ENCODE measurements at places on chromosomes 1 and 21.

- DNase-seq, result no peak
These were observed 23.5 kb upstream of the NPL start for GRCh38 chr1:182766050-182766449.

DNA sequence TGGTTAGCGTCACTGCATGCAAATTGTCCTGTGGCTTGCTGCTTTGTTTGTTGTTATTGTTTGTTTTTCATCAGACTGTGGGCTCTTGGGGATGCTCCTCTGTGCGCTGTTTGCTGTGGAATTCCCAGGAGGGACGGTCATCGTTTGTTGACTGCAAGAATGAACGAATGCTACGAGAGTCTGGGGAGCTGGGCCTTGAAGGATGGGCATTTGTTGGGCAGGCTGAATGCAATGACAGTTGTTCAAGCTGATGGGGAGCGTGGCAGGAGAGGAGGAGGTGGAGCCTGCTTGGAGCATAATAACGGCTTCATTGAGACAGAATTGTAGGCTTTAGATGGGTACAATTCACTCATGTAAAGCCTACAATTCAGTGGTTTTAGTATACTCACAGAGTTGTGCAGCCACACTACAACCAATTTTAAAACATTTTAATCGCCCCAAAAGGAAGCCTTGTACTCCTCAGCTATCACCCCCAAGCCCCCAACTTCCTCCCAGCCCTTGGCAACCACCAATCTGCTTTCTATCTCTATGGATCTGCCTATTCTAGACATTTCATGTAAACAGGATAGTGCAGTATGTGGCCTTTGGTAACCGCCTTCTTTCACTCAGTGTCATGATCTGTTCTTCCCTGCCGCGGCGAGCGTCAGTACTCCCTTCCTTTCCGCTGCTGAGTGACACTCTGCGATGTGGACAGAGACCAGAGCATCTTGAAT is 190.2 kb downstream of the CAMTA1 start:
- no peak for DNase-seq

DNA sequence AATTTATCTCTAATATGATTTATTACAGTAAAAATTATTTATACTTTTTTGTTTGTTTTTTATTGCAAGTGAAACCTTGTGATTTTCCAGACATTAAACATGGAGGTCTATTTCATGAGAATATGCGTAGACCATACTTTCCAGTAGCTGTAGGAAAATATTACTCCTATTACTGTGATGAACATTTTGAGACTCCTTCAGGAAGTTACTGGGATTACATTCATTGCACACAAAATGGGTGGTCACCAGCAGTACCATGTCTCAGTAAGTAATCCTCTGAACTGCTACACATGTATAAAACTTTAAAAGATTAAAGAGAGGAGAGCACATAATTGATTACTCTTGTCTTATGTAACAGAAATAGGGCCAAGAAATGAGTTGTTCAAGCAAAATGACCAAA is 4.5 kb downstream of the CFHR3 start:
- no peak for DNase-seq

GRCh38 chr1:161388639-161389038 is 21.0 kb upstream of the CFAP126 start:
- no peak for DNase-seq

DNA sequence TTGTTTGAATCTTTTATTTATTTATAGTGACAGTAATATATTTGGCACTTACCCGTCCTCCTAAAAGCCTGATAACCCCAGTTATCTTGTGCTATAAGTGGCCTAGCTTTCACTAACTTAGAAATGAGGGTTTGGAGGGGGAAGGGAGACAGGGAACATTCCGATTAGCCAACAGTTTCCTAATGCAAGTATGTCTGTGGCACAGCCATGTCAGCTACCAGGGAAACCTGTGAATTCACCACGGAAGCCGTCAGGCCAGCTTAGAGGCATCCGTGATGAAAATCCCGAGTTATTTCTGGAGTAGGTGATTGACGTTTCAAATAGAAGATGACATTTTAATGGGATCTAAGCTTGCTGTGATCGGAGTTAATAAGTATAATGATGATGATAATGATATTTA is 39.4 kb upstream of the BCL10 start:
- no peak for DNase-seq

DNA sequence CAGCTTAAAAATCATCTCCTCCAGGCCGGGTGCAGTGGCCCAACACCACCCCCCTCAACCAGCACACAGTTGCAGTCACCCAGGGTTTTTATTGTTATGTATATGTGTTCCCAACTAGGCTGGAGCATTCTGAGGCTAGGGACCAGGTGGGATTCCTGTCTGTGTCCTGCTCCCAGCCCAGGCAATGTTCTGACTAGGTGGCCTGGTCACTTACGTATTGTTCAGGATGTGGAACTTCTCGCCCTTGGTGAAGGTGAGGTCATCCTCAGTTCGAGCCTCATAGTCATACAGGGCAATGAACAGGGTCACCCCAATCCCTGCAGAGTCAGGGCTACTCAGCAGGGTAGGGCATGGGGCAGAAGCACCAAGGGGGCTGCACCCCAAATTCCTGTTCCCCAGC is 12.2 kb downstream of the FGR start:
- no peak for DNase-seq

DNA sequence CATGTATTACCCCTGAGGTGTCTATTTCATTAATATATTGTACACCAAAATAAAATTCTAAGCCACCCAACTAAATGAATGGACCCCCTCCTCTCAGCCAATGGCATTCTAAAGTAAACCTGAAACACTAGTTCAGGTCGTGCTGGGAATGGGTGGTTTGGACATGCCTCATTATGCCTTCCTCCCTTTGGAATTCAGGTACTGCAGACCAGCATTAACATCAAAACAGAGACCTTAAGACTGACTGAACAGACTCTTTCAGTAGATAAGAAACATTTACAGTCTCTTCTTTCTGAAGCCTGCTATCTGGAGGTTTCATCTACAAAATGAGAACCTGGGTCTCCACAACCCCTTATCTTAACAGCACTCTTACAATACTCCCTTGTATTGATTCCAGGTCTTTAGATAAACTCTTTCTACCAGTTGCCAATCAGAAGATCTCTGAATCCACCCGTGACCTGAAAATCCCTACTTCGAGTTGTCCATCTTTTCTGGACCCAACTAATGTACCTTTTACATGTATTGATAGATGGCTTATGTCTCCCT is 93.6 kb downstream of the PKN2 start:
- DNase-seq, result no peak

GRCh38 chr21:45818904-45819285 is 162.7 kb upstream of the COL6A1 start:
- DNase-seq, result peak; percentile 47

DNA sequence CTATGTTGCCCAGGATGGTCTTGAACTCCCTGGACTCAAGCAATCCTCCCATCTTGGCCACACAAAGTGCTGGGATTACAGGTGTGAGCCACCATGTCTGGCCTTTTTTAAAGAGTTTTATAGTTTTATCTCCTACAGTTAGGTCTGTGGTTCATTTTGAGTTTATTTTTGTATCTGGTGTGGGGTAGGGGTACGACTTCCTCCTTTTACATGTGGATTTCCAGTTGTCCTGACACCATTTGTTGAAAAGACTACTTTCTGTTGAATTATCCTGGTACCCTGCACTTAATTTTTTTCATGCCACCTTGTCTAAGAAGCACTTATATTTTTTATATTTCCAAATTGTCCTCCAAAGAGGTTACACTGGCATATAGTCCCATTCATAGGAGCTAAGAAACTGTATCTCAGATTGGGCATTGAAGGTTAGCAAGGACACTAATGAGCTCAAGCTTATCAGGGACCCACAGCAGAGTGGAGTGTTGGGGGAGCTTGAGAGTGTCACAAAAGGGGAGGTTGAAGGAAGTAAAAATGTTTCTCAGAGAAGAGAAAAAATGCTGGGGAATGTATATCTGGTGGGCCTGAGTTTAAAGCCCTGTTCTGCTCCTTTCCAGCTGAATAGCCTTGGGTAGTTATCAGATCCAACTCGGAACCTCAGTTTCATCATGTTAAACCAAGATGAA is 23.4 kb upstream of the MEF2D start:
- no peak for DNase-seq

- no peak for DNase-seq
These were observed 5.2 kb downstream of the FAAH start for GRCh38 chr1:46399307-46399706.

DNA sequence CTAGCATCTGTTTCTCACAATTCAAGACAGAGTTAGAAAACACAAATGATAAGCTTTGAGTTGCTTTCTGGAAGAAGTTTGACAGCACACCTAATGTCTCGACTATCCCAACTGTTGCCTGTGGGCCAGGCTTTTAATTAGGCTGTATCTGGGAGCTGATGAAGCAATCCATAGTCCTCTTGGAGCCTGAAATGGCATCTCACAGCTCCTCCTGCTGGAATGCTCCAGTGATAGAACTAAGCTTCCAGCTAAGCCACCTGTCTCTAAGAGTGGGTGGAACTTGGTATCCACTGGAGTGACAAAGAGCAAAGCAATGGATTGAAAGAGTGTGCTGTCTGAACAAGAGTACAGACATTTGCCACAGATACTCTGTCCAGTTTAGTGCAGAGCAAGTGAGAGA is 605.3 kb upstream of the NR5A2 start:
- DNase-seq, result no peak

DNA sequence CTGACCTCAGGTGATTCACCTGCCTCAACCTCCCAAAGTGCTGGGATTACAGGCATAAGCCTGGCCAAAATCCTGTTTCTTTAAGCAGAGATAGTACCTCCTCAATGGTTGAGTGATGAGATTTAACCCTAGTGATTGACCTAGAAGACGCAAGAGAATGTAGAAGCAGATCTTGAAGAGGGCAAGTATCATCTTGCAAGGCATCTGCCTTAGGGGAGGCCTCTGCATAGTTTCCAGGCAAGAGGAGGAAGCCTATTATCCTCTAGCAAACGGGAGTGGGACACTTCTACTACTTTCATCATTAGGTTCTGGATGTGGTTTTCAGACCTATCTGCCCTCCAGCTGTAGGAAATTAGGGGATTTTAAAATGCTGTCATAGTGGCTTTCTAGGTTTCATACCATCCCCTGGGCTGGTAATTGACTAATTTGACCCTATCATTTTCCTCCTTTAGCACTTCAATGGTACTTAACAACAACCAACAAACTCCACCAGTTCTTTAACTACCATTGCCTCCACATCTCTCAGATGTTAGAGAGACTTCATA is 10.0 kb upstream of the TRIM62 start:
- DNase-seq, result no peak

DNA sequence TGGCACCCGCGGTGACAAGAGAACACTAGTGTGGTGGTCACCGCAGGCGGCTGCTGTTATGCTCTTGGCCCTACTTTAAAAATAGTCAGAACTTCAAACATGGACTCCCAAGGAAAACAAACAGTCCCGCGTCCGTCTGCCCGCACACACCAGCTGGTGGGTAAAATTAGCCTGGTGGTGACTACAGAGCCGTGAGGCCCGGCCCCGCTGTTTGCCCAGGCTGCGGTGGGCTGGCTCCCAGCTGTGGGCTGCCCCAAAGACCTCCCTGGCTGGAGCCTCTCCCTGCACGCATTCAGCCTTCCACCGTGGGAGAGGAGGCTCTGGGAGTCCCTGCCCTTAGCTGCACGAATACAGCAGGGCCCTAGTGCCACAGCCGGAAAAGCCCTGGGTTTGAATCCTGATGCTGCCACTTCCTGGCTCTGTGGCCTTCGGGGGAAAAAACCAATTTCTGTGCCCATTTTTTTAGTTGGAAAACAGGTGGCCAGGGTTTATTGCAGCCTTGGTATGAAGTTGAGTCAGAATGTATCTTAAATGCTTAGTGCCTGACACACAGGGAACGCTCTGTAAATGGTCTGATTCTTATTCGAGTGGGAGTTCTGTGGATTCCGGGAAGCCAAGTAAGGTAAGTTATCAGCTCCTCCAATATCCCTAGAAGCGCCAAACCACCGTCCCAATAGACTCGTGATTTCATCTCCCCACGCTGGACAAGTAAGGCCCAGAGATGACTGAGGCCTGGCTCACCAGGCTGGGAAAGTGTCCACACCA is 58.2 kb downstream of the ALPL start:
- DNase-seq, result no peak

- DNase-seq, result peak; percentile 23
These were observed 2.2 kb upstream of the ARHGAP30 start for GRCh38 chr1:161071886-161072371.

GRCh38 chr21:8990326-8991087 is 1530.9 kb upstream of the TPTE start:
- no peak for DNase-seq

DNA sequence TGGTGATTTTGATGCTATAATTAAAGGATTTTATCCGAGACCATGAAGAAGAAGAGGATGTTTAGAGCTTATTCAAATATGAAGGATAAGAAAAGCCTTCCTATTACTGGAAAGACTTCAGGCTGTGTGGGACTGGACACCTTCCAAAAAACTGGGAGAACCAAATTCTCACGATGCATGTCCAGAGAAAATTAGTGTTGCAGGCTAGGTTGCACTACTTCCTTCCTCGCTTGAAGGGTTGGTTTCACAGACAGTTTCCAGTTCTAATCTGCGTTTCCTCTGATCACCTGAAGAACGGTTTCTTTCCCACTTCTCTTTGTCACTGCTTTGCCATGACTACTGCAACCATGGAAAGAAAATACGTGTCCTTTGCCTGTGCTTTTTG is 2.0 kb downstream of the MTARC2 start:
- DNase-seq, result no peak

DNA sequence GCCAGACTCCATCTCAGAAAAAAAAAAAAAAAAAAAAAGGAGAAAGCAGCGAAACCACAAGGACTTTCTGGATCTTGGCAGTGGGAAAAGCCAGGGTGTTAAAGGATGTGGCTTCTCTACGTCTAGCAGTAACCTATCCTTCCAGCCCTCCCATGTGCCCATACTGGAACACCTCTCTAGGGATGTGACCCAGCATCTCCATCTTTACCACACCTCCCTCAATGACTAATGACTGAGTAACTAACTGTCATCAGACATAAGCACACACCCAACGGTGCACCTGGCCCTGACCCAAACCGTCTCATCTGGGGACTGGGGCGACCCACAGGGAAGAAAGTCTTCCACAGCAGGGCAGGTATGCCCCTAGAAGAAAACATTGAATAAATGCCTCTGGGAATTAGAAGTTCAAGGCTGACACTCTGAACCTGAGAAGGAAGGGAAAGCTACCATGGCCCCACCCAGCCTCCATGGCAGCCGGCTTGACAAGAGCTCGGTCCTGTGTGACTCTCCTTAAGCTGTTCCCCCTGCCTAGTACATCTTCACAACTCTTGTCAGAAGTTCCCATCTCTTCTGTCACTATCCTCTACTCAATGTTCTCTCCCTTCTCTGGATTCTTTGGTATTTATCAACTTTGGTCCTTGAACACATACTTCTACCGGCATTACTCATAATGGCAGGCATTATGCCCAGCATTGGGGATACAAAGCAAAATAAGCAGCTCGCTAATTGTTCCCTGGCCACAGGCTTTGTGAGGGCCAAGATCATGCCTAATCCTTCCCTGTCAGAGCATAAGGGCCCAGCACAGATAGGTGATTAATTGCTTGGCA is 14.8 kb upstream of the PAQR6 start:
- no peak for DNase-seq

Data from activated CD8-positive, alpha-beta memory T cell treated with anti-CD3 and anti-CD28 coated beads for 4 hours (primary cell).